Activated T-helper 1 cell treated with anti-CD3 and anti-CD28 coated beads, Interleukin-2, amount 50 U/mL, for 16 hours (primary cell): ENCODE measurements at places on chromosomes 1 and 21.

DNA sequence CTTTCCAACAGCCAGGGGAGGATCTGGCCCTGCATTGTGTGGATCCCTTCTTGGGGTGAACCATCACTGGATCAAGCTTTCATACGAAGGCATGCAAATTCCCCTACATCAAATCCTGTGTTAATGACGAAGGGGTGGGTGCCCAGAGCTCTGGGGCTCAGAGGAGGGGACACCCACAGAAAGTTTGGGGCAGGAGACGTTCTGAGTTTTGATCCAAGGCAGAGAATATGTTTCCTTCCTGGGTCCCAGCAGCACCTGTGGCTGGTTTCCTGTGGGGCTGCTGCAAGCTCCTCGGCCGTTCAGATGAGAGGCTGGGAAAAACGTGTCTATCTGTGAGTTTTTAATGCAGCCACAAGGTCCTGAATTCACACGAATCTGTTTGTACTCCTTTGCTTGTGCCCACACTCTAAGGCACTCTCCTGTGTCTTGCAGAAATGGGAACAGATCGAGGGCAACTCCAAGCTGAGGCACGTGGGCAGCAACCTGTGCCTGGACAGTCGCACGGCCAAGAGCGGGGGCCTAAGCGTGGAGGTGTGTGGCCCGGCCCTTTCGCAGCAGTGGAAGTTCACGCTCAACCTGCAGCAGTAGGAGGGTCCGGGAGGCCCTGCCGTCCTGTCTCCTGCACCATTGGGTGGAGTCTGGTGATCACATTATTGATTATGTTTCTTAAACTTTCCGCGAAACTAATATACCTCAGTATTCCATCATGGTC lies 147.1 kb downstream of the PGBD5 start:
- no peak for DNase-seq

DNA sequence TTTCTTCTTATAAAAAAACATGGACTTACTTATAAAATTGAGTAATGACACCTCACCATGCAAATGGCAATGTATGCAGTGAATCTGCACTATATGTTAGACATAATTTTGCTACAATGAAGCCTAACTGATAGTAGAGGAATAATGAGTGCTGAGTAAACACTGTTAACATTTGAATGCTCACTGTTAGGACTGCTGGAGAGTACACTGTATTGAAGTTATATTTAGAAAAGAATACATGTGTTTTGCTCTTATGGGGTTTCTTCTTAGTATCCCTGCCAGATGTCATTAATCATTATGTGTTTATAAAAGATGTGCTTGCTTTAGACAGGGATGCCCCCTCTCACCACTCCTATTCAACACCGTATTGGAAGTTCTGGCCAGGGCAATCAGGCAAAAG lies 111.1 kb upstream of the ZP4 start:
- no peak for DNase-seq

- no peak for DNase-seq
Observed at GRCh38 chr1:170749549-170749948, 85.6 kb downstream of the PRRX1 start.

DNA sequence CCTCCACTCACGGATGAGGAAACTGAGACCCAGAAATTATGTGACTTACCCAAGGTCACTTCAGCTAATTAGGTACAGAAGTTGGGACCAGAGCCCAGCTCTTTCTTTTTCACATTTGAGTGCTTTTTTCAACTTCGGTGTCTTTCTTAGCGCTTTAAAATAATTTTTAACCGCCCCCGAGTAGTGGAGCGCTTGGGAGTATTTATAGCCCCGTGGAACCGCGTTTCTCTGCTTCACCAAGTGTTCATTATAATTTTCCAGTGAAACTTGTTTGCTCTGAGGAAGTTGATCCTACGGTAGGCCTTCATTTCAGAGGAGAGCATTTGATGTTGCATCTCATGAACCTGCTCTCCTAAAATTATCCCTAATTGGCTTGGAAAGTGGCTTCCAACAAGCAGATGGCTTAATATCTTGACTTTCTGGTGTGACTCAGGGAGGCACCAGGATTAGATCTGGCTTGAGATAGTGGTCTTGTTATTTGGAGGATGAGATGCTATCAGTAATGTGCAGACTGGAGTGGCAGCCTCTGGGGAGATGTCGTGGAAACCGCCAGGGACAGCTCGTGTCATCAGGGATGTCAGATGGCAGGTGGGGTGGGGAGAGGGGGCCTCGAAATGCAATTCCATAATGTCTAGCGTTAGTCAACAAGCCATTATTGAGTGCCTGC lies 321.3 kb downstream of the CAMTA1 start:
- DNase-seq, result no peak

- DNase-seq, result no peak
Observed at GRCh38 chr1:224245188-224245587, 62.1 kb downstream of the DEGS1 start.

DNA sequence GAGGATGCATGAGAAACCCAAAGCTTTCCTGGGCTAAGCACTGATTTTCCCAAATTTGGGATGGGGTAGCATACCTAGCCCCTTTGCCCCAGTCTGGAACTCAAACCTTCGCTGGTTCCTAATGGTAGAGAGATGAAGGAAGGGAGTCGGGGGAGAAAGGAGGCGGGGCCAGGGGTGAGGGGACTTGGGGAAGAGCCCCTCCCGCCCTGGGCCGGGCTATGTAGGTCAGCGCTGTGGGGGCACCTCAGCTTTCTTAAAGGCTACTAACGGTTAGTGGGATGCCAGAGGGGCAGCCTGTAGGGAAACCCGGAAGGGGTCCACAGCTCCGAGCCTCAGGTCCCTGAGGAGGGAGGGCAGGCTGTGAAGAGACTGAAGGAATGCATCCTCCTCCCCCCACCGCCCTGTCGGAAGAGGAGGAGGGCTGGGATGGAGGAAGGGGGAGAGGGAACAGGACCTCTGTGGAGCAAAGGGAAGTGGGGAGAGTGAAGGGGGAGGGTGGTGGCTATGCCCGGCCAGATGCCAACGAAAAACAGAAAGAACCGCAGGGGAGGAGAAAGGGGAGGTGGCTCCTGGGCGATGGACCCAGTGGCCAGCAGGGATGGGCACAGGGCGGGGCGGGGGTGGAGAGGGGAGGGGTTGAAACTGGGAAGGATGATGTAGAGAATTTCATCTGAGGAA lies 1.3 kb downstream of the CADM3 start:
- DNase-seq, result no peak

DNA sequence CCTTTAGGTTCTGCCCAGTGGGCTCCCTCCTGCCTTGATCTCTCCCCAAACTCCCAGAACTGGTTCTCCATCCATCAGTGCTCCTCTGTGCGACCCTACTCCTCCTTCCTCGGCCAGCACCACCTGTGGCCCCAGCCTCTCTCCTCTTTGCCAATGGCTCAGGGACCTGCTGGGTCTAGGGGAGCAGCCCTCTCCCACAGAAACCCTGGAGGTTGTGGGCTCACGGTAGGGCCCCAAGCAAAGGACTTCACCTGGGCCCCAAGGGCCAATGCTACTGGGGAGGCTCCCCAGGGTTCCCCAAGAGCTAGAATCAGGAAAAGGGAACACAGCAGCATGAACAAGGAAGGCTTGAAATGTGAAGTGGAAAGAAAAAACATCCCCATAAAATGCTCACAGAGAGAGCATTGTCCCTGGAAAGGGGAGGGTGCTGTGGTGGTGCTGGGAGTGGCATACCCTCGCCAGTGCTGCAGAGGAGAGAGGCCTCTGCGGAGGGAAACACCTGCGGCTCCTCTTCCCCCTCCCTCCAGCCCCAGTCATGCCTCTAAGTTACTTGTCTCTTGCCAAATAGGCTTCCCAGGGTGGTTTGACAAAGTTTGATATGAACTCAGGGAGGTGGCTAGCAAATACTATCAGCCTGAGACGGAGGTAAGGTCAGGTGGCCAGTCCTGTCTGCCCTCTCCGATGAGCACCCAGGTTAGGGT lies 2.5 kb downstream of the TMEM63A start:
- no peak for DNase-seq

DNA sequence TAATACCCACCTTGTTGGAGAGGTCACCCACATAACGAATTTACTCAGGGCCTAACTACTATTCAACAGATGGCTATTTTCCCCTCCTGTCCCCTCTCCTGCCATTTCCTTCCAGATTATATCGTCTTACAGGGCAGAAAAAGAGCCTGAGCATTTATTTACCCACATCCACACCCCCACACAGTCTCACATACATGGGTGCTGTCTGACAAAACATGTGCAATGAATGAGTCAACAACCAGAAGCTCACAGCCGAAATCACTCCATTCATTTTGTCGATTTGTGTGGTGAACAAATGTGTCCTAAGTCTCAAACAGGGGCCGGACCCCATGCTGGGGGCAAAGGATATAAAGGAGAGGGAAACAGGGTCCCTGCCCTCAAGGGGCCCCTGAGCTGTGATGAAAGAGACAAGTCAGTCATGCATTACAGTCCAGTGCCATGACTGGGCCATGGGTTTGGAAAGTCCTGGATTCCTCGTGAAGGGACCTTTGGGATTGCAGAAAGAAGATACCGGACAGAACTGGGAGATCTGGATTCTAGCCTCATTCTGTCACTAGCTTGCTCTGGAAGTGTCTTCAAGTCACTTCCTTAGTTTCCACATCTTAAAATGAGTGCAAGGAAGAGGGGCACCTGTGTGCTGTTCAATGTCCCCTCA lies 16.4 kb upstream of the ZNF683 start:
- DNase-seq, result no peak

DNA sequence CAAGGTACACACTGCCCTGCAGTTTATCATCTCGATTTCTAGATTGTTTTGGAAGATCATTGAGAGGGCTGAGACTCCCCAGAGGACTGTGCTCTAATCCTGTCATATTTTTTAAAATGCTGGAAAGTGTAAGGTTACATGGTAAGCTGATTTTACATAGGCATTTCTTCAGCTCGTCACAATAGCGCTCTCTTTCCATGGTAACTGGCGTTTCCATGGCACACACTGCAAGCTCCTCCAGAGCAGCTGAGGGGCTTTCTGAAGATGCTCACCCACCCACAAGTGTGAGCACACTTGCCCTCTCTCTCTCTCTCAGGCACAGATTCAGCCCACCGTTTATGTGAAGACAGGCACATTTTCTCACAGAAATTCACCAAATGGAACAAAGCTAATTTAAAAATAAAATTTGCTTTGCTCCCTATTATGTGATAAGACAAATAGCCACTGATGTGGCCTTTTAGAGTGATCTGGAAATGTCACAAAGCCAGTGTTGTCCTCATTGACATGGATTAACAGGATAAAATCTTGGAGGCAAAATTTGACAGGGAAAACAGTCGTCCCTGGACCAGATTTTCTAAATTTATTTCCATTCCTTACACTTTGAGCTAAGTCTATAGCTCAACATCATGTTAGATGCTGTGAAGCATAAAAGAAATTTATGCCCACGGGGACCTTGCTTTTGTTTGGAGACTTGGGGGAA lies 421.5 kb downstream of the RWDD3 start:
- no peak for DNase-seq

- DNase-seq, result no peak
Observed at GRCh38 chr1:77624102-77624501, 58.4 kb downstream of the ZZZ3 start.

DNA sequence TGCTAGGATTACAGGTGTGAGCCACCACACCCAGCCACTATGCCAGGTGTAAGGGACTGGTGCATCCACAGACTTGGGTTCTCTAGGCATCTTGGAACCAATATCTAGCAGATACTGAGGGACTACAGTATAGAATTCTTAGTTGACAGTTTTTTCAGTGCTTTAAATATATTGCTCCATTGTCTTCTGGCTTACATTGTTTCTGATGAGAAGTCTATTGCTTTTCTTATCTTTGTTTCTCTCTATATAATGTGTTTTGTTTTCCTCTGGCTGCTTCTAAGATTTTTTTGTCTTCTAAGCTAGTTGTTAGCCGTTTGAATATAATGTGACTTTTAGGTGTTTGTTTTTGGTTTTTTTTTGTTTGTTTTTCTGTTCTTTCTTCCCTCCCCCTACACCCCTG lies 13.5 kb downstream of the NUF2 start:
- no peak for DNase-seq

DNA sequence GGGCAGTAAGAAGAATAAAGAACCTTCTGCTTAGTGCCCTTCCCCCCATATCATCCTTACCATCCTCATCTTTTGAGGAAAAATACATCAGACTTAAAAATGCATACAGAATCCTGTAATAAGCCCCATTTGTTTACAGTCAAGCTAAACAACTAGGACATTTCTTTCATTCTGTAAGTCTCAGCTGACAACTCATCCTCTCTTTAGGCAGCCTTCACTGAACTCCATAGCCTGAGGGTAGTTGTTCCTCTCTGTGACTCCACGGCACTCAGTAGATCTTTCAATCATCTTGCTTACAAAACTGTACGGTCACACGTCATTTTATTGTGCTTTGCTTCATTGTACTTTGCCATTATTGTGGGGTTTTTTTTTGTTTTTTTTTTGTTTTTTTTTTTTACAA lies 82.5 kb downstream of the NRIP1 start:
- DNase-seq, result no peak

- no peak for DNase-seq
Observed at GRCh38 chr1:16093611-16094010, 20.2 kb upstream of the FAM131C start.

DNA sequence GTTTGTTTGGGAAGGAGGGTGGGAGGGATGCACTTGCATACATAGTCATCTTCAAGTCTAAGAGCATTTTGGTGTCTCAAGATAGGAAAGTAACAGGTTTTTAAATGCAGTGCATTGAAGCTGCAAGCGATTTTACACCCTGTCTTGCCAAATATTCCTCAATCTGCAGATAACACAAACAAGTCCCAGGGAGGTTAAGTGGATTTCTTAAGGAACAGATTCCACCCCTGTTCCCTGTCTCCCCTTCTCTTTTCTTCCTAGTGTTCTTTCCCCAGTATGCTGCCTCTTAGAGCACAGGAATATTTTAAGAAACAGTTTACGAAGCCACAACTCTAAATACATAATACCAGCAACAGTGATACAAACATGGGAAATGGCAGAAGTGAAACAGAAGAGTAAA lies 389.9 kb downstream of the PLPP3 start:
- DNase-seq, result no peak

GRCh38 chr1:17419626-17420328 lies 19.7 kb downstream of the RCC2 start:
- peak; percentile 44 for DNase-seq

GRCh38 chr1:205989786-205990185 lies 13.4 kb downstream of the RAB7B start:
- no peak for DNase-seq

DNA sequence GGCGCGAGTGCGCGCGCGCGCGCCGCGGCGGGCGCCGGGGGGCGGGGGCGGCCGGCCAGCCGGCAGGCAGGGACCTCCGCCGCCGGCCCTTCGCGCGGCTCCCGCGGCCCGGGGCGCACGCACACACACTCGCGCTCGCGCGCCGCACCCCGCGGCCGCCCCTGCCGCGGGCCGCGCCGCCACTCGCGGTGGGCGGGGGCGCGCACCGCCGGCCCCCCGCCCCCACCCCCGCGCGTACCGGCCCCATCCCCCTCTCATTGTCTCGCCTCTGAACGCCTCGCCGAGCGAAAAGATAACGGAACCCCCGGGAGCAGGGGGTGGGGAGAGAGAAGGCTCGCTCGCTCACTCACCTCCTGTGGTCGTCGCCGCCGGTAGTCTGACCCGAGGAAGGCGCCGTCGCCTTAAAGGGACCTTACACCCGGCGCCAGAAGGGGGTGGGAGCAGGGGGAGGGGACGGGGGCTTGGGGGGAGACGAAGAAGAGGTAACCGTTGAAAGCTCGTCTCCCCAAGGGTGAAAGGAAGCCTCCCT lies 428 bp downstream of the POGZ start:
- DNase-seq, result peak; percentile 31

GRCh38 chr21:46550116-46550941 lies 54.6 kb downstream of the S100B start:
- peak; percentile 19 for DNase-seq

GRCh38 chr1:245332513-245332912 lies 177.7 kb downstream of the KIF26B start:
- no peak for DNase-seq
